ENCODE measurements at places on chromosomes 7 and 10.

DNA sequence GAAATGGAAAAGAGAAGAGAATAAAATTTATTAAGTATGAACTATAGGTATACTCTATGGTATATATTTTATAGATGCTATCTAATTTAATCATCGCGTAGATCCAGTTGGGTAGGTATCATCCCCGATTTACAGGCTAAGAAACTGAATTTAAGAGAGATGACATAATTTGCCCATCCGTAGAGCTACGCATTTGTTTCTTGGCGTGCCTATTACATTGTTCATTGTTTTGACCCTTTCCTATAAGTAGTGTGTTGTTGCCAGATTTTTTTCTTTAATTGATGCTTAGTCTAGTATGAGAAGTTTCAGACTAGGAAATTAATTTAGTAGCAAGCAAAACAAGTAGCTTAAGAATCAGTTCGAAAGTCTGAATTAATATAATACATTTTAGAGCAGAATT, 205.7 kb upstream of the NPSR1 start:
- no peak for DNase-seq

GRCh38 chr7:89023877-89024276, 228.3 kb upstream of the TEX47 start:
- DNase-seq, result no peak

DNA sequence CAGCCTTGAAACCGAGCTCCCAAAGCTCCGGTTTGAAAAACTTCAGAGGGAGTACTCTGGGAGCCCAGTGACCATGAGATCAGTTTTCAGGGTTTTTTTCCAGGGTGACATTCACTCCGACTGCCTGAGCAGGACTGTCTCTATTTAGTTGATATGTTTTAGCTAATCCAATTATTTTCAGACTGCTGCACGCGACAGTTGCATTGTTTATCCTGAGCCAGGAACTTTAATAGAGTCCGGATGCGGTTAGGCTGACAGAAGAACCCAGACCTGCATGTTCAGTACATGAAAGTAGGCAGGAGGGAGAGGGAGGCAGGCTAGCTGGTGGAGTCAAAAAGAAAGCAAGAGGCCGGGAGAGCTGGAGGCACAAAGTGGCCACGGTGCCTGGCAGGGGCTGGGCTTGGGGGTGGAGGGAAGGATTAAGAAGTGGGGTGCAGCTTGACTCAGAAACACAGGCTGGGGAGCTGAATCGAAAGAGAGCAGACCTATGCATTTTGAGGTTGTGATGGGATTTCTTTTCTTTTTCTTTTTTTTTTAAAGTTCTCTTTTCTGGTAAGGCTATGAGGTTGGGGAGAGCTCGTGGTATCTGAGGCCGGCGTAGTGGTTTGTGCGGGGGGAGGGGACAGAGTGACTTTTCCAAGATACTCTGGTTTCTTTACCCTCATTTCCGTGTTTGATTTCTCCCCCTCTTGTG, 5.7 kb downstream of the GATA3 start:
- peak; percentile 45 for DNase-seq

GRCh38 chr10:124210263-124210662, 116.9 kb upstream of the CHST15 start:
- DNase-seq, result no peak

- no peak for DNase-seq
Observed at GRCh38 chr10:59079386-59080226, 96.8 kb upstream of the PHYHIPL start.

- DNase-seq, result no peak
Observed at GRCh38 chr10:114157912-114158311, 16.1 kb downstream of the CCDC186 start.

GRCh38 chr10:71038091-71038633, 149.8 kb upstream of the PCBD1 start:
- DNase-seq, result no peak

GRCh38 chr7:105205592-105206237, 183.0 kb downstream of the SRPK2 start:
- no peak for DNase-seq

DNA sequence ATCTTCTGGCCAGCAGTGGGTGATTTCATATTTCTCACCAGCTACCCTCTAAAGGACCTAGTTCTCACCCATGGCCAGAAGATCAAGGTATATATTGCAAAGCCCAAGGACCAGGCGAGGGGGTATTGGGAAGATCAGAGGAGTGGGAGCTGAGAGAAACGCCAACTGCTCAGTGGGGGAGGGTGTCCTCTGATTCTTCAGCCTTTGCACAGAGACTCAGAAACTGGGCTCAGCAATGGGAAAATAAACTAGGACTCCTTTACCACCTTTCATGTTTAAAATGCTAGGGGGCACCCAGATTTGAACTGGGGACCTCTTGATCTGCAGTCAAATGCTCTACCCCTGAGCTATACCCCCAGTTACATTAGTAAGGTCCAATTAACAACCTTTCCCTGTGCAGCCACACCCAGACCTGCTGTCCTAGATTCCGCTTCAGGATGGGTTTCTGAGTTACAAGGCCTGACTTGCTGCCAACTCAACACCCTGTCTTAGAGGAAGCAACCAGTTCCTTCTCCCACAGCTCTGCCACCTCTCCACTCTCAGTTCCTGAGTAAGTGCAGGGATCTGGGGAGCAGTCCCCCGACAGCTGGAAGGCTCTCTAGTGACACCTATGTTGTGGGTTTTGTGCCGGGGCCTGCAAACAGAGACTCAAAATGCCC, 93.5 kb downstream of the ZNF783 start:
- no peak for DNase-seq

DNA sequence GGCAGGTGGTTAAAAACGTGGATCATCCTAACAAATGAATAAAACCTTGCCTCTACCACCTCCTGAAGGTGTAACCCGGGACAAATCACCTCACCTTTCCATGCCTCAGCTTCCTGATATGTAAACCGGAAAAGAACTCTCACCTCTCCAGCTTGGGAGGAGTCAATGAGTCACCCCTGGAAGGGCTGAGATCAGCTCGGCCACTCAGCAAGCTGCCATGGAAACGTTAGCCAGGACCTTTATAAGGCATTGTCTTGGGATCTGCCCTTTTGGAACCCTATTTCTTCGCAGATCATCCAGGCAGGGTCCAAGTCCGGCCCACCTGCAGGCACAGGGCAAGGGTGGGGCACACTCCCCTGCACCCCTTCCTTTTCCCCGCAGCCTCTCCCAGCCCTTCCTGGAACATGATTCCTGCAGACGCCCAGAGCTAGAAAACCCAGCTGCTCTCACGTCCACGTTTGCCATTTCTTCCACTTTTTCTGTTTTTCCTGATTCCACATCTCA, 81.6 kb upstream of the PFKP start:
- DNase-seq, result no peak

DNA sequence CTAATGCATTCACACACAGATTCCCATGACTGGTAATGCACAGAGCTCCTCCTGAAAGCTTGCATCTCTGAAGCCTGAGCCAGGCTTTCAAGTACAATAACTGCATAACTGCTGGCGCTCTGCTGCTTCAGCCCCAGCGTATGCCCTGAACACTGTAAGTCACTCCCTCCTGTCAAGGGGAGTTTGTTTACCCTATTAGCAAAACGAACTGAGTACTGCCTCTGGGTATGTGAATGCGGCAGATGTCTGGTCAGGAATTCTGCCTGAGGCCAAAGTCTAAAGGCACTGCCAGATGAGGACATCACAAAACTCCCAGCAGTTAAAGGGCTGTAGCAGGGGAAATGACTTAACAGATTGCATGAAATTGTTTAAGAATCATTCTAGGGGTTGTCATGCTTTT, 97.7 kb downstream of the NRCAM start:
- no peak for DNase-seq

DNA sequence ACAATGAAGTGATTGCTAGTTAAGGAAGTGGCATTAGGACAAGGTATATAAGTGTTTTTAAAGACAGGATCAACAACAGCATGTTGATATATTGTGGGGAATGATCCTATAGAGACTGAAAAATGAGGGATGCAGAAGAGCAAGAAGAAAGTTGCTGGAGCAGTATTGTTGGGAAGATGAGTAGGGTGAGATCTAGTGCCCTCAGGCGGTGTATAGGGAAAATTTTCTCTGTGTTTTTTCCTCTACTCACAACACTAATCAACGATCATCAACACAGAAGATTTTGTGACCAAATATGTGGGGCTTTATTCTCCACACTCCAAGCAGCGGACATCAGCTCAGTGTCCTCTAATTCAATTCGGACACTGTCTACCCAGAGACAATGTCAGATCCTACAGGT, 9.6 kb upstream of the PTTG1IP2 start:
- DNase-seq, result no peak

DNA sequence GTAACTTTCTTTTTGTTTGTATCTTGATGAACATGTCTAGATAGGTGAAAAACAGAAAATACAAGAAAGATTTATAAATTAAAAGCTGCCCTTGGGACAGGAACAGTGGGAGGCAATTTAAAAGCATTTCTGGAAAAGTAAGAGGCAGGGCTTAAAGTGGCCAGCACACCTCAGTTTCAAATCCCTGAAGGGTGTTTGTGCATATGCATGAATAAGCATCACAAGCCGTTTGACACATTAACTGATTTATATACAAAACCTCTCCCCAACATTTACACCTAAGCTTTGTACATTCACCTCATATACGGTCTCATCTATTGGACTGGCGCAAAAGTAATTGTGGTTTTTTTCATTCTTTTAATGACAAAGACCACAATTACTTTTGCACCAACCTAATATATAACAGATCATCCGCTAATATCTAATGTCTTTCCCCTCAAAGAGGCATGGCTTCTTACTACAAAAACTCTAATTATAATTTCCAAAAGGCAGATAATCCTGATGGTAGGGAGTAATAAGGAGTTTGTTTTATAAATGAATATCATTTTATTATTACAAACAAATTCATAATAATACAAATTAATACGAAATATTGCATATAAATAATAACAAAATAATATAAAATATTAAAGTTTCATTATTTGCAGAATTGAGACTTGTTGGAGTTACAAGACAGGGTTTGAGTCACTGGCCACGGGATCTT, 48.3 kb downstream of the LRGUK start:
- DNase-seq, result no peak

- DNase-seq, result no peak
Observed at GRCh38 chr10:30284865-30285594, 64.0 kb downstream of the MTPAP start.

DNA sequence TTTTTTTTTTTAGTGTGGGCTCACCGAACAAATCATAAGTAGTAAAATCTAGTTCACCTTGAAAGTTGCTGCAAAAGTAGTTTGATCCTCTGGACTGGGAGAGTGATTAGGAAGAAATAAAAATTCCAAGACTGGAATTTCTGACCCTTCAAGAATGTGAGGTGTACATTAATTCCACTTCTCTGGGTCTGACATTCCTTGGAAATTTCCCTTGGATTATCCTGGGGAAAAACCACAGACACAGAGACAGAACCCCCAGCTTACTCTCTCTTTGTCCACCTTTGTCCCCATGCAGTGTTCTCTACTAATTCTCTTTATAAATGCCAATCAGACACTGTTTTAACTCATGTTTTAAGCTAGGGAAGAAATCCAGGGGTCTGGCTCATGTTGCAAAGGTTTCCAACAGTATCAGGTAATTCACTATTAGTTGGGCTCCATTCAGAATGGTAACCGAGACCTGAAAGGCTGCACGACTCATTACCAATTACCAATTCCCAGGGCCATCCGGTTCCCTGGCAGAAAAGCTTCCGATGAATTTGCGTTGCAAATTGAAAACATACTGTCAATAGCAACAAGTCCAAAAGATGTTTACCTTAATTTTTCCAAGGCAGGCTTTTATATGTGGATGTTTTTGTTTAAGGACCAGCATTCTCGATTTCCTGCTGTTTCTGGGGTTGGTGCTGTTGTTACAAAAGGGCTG, 86.3 kb downstream of the BAMBI start:
- no peak for DNase-seq

GRCh38 chr7:11464624-11465023, 367.4 kb downstream of the THSD7A start:
- DNase-seq, result no peak

- DNase-seq, result no peak
Observed at GRCh38 chr7:111770116-111770515, 207.8 kb upstream of the IMMP2L start.

- no peak for DNase-seq
Observed at GRCh38 chr10:103752680-103753248, 102.6 kb downstream of the SH3PXD2A start.

- DNase-seq, result no peak
Observed at GRCh38 chr7:2032876-2033407, 199.8 kb downstream of the MAD1L1 start.

DNA sequence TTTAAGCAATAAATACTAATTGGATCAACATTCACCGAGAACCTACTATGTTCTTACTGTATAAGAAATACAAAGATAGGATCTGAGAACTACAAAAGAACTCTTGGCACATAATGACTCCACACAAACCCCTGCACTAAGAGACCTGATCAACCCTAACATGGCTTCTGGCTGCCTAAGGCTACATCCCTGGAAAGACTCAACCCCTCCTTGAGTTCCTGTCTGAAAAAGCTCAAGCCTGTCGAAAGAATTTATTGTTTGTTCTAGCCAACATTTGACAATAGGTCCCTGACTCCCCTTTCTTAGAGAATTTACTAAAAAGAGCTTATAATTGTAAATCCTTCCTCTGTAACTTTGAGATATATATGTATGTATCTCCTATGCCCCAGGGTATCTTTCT, 125.3 kb upstream of the SGCE start:
- DNase-seq, result no peak

DNA sequence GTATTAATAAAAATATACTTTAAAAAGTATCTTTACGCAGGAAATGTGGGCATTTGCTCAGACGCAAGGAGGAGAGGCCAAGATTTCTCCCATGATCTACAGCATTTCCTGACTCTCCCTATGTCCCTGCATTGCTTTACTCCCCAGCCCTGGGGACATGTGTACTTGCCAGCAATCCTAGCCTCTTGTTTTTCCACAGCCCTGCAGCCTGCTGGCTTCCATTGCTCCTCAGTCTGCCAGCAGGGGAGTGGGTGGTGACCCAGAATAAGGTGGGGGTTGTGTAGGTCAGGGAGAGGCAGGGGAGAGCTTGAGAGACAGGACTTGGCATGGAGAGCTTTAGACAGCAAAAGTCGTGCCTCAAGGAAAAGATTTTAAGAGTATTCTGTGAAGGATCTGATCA, 307.7 kb downstream of the CDK14 start:
- no peak for DNase-seq

DNA sequence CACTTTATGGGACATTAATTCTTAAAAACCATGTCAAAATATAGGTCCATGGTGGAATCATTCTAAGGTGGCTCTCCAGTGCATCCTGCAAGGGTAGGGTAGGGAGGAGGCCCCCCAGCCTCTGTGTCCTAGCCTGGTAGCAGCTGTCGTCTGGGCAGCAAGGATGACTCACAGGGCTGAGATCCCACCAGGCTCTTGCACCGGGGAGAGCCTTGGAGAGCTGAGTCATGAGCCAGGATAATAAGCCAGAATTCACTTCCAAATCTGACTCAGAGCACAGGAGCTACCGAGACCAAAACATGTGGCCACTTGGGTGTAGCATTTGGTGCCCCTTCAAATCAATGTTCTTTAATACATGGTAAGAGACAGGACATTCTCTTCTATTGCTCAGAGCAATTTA, 298.5 kb downstream of the NEBL start:
- DNase-seq, result no peak

Data from CD4-positive, alpha-beta T cell treated with Interferon gamma for 1 hour (primary cell).